ENCODE measurements at places on chromosomes 7 and 10.
A peak's percentile ranks its signal among the peaks of the same experiment; 100 is the strongest.

DNA sequence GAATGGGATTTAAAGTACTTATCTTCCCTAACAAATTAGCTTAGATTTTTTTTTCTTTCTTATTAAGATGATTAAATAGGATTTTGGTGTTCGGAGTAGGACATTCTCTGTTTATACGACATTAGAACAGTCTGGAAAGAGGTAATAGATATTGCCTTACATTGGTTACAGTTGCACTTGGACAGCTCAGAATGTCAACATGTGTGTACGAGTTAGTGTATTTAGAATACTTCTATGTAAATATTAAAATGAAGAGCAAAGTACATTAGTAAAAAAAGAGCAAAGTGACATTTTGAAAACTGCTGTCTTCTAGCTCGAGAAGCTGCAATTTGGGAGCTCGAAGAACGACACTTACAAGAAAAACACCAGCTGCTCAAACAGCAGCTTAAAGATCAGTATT is 51.5 kb downstream of the SLK start:
- no peak for DNase-seq

DNA sequence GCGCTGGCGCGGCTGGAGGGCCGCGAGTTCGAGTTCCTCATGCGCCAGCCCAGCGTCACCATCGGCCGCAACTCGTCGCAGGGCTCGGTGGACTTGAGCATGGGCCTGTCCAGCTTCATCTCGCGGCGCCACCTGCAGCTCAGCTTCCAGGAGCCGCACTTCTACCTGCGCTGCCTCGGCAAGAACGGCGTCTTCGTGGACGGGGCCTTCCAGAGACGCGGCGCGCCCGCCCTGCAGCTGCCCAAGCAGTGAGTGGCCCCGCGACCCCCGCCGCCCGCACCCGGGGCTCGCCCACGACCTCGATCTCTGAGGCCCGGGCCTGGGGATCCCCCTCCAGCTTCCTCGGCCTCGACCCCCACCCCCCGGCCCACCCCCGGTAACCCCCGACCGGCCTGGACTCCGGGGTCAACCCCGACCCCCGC is 537 bp downstream of the FOXK1 start:
- peak; percentile 42 for DNase-seq

DNA sequence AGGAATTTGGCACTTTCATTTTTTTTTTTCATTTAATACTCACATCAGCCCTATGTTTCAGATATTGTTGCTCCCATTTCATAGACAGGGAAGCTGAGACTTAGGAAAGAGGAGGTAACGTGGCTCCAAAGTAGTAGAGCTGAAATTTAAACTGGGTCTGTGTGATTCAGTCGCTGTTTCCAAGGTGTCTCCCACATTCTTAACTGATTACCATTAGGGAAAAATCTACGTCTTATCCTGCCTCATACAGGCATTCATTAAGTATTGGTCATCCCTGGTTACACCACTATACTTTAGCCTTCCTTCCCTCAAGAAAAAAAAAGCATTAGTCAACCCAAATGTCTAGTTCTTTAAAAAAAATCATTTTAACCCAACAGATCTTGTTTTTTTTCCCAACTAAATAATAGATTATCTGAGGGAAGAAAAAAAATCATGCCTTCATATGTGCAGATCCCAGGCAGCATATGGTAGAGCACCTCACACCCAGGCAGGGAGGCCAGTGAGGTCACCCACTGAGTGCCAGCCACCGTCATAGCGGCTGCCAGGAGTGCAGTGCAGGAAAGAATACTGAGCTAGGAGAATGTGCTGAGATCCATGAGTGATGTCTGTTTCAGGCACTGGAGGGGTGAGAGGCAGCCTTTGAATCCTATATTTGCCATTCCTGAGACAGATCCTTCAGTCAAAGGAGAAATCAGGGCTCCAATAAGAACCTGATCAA is 59.0 kb upstream of the SORCS3 start:
- no peak for DNase-seq

DNA sequence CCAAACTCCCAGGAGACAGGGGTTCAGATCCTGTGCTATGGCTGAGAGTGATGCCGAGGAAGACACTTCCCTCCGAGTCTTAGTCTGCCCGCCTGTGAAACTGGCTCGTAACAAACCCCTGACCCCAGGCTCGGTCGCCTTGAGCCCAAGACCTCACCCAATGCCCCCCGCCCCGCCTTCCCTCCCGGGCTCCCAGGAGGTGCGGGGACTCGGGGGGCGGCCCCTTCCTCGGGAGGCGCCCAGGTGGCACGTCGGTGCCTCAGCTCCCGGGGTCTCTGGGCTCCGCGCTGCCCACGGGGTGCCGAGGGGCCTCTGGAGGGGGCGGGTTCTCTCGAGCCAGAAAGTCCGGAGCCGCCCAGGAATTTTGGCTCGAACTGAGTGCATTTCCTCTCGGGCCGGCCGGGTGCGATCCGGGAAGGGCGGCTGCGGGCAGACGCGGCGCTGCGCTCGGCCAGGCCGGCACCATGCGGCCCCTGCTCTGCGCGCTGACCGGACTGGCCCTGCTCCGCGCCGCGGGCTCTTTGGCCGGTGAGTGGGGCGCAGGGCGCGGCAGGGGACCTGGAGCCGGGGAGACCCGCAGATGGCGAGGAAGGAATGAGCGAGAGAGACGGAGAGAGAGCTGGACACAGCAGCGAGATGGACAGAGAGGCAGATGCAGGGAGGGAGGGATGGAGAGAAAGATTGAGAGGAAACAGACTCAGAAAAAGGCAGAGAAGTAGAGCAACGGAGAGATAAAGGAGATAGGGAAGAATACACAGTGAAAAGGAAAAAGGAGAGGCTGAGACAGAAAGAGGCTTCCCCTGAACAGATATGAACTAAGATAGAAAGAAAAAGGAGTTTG is at the start of gene PLAC9:
PLAC9 (plus strand) TSS at position 432 of the 841 bp plus-strand sequence; CDS start at position 465, 33 bp downstream.
- DNase-seq, result peak; percentile 67

- DNase-seq, result no peak
These were observed 40.9 kb downstream of the CCNY start for GRCh38 chr10:35377050-35377728.

DNA sequence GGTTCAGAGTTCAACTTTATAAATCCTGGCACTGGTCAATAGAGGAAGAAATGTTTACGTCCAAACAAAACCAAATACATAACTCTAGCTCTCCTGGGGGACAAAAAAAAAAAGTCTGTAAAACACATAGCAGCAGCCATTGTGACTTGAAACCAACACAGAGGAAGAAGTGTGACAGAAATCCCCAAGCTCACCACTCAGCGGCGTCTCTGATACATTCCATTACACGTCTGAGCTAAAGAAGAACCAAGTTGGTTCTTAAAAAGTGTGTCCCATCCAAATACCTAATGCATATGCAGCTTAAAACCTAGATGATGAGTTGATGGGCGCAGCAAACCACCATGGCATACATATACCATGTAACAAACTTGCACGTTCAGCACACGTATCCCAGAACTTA is 58.3 kb upstream of the NANOS1 start:
- DNase-seq, result no peak

DNA sequence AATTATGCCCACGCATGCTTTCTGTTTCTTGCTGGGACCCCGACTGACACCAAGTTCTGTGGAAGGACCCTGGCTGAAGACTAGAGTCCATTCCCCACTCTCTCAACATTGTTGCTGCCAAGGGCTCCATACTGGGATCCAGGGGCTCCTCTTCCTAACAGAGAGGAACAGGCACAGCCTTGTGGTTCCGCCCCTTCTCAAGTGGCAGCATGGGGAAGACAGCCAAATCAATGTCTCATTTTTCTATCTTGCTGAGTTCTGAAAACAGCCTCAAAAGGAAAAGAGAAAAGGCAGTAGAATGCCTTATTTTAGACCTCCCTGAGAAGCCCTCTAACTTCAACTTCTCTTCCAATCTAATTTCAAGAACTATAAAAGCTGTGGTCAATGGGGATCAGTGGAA is 23.7 kb upstream of the LAMB1 start:
- DNase-seq, result no peak

DNA sequence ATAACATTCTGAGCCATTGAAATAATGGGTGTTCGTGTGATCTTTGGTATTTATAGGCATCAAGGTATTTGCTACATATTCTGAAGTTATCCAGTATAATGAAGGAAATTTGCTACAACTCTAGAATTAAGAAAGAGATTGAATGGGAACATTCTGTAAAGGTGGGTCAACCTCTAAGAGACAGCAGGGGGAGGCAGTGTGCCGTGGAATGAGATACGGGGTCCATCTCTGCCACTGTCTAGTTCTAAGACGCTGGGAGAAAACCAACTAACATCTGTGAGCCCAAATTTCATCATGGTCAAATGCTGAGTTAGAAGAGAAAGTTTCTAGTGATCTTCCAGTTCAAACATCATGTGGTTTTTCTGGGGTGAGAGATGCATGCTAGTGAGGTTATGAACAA is 368.9 kb downstream of the SORCS1 start:
- peak; percentile 37 for DNase-seq

GRCh38 chr7:28573059-28573553 is 160.8 kb downstream of the CREB5 start:
- peak; percentile 88 for DNase-seq

- no peak for DNase-seq
These were observed 11.9 kb upstream of the INPP5F start for GRCh38 chr10:119713744-119714483.

DNA sequence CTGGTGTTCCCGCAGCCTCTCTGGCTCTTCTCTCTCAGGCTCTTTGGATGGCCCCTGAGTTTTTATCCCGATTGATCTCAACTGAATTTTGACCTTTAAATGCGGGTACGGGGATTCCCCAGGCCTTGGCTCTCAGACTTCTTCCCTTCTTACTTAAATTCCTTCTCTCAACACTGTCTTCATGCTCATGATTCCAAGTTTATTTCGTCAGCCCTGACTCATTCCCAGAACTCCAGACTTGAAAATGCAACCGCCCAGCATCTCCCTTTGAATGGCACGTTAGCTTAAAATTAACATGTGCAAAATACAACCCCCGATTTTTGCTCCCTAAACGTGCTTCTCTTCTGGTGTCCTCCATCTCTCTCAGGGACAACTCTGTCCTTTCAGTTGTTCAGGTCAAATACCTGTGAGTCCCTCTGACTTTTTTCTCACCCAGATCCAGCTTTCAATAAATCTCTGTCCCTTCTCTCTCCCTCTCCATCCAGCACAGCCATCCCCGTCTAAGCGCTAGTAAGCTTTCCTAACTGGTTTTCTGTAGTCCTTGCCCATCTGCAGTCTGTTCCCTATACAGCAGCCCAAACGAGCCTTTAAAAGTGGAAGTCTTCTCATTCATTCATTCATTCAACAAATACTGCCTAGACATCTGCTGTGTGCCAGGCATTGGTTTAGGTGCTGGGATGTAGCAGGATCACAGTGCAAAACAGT is 7.1 kb downstream of the HECW1 start:
- DNase-seq, result no peak

- no peak for DNase-seq
These were observed 5.6 kb upstream of the CYP3A4 start for GRCh38 chr7:99789441-99790070.

DNA sequence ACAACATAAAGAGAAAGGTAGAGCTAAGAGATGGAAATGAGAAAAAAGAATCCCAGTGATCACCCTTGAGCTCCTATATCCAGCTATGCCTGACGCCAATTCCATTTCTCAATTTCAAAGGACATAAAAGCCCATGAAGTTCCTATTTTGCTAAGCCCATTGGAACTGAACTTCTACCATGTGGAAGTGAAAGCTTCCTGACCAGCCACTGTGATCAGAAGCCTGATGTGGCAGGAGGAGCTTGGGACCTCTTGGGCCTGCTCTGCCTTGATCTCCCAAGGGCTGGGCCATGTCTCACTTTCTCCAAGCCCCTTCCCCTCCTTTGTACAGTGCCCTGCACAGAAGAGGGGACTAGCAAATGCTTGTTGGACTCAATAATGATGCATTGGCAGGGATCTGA is 52.7 kb downstream of the PRLHR start:
- DNase-seq, result no peak

DNA sequence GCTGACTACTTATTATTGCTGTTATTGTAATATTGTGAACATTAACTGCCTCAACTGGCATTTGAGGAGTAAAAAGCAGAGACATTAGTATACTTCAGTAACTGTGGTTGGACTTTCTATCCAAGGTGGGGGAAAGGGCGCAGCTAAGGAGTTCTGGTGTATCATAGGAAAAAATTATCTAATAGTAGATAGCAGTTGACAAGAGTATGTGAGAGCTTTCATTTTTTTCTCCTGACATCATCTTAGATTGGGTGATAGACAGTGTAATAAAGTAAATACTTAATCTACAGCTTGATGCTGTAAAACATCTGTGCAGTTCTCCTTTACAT is 68.9 kb downstream of the PHTF2 start:
- DNase-seq, result peak; percentile 5

DNA sequence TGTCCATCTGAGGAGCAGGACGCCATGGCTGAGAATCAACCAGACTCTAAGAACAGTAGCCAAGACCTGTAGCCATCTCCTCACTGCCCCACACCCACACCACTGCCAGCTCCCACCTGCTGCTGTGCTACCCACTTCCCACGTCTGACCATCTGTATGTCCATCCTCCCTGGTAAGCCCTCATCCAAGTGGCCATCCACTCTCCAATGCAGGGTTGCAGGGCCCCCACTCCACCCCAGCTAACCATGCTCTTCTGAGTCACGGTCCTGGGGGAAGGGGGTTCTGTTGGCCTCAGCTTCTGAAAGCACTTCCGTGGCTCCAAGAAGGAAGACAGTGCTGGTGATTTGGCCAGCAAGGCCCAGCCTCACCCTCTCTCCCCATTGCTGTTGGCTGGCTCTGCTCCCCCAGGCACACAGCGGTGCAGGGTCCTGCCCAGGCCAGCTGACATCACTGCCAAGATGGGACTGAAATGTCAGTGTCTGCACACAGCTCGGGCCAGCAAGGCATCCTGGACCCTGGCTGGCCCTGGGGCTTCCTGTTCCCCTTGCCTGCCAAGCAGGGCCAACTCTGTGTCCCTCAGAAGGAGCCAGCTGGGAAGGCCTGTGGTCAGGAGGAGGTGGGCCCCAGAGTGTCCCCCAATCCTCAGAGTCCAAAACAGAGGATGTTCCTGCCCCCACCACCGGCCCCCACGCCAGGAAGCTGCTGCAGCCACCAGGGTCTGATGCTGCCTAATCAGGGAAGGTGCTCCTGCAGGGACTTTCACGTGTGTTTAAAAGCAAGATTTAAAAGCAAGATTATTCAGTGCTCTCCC is 17.5 kb downstream of the RASGEF1A start:
- no peak for DNase-seq

DNA sequence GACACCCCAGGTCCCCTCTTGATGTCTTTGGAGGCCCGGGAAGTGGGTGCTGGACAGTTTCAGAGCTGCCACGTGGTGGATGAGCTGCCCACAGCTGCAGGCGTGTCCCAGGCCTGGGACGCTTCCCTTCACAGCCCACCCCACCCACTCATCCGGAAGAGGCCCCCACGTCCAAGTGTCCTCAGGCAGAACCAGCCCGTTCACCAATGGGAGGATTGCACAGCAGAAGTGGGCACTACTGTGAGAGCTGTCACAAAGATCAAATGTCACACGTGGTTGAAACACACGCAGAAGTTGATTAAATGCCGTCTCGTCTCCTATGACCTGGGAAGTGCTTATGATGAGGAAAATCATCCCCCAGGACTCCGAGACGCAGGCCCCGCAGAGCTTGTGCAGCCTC is 52.9 kb downstream of the STK32C start:
- no peak for DNase-seq

GRCh38 chr10:35922876-35923600 is 280.9 kb upstream of the FZD8 start:
- DNase-seq, result no peak

DNA sequence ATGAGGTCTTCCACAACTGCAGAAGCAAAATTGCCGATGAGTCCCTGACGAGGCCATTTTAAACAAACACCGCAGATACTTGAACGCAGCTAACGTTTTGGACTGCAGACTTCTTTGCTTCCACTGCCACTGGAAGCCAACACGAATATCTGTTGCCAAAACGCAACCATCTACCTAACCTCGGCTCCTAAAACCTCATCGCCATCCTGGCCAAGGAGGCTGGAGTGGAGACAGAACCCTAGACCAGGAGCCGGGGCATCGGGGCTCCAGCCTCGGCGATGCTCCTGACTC is 493 bp downstream of the WDR91 start:
- DNase-seq, result peak; percentile 19
